ENCODE measurements at places on chromosomes 12 and 14.

- no peak for DNase-seq
These were observed 9.5 kb downstream of the NDRG2 start for GRCh38 chr14:21015312-21015711.

DNA sequence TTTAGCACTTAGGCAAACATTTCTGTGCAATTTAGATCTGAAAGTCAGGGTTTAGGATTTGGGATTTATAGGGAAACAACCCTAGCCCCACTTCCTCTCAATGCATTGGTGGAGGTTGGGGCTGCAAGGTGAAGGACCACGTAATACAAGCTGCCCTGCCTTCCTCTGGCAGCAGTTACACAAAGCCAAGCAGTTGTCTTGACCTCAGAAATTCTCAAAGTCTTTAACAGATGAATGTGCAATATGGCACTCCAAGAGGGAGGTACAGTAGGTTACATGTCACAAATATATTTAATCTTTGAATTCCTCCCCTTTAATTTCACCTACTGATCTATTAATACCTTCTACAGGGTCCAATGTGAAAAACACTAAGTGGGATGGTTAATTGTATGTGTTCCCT, 23.9 kb downstream of the IFNG-AS1 start:
- no peak for DNase-seq

GRCh38 chr12:75725521-75726111, 214.2 kb upstream of the KRR1 start:
- no peak for DNase-seq

DNA sequence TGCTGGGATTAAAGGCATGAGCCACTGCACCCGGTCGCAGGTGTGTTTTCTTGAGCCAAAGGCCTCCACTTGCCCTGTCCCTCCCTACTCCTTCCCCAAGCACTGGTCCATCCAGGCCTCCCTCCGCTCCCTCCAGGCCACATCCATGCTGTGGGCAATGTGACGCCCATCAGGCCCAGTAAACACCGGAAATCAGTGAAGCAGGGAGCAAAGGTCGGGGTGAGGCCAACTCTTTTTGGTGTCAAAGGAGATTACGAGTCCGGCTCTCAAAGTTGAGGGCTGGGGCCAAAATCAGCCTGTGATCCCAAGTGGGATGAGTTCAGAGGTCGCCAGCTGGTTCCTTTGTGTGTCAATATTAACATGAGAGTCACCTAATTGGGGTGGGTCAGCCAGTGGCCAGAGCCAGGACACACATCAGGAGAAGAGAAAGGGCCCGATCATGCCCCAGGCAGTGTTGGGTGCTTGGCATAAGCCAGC, 195.7 kb downstream of the RBM19 start:
- DNase-seq: no peak

DNA sequence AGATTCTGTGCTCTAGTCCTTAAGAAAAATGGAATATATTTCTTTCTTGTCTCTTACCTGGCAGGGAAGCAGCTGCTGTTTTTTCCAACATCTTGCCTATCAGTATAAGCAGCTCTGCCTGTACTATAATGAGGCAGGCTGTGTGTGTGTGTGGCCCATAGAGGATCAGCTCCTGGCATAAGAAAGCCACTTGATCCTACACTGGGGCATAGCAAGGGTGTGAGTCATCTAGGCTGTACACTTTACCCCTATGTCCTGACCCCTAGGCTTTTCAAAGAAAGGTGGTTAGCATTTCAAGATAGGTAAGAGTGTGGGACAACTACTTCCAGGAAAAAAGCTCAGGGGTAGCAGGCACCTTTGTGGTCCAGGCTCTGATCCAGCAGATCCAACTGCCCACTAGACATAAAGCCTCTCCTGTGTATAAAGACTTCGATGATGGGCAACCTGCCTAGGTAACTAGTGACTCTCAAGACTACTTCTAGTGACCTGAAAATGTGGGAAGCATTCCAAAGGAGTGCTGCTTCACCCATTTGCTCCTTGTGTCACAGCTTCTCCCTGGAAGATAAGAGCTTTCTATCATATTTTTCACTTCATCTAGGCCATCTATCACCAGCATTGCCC, 4.9 kb upstream of the SENP1 start:
- no peak for DNase-seq

DNA sequence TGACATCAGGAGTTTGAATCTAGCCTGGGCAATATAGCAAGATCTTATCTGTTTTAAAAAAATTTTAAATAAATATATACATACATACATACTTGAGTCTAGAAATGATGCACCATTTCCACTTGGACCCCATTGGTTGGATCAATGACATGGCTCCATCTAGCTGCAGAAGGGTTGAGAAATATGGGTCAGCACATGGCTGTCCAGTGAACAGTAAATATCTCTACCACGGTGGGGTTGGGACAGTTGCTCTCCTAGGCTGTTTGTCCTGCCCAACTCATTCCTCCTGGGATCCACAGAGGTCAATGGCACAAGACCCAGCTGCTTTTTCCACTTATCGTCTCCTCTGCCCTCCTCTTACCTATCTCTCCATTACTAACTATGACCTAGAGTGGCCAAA, 23.6 kb downstream of the PLEKHH1 start:
- DNase-seq: no peak

- DNase-seq: no peak
These were observed 499.5 kb downstream of the AACS start for GRCh38 chr12:125564753-125565152.

DNA sequence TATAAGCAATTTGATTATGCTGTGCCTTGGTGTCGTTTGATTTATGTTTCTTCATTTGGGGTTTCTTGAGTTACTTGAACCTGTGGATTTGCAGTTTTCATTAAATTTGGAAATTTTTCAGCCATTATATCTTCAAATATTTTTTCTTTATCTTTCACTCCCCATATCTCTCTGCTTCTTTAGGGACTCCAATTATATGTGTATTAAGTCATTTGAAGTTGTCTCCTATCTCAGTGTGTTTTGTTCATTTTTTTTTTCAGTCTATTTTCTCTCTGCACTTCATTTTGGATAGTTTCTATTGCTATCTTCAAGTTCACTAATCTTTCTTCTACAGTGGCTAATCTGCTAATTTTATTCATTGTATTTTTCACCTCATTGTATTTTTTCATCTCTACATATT, 29.4 kb upstream of the RTRAF start:
- no peak for DNase-seq

GRCh38 chr12:76183459-76184186, 99.1 kb upstream of the NAP1L1 start:
- DNase-seq: peak; percentile 97

GRCh38 chr14:50937325-50937724, 7.0 kb downstream of the PYGL start:
- peak; percentile 75 for DNase-seq

- DNase-seq: no peak
These were observed 121.2 kb downstream of the PRICKLE1 start for GRCh38 chr12:42468341-42468821.

DNA sequence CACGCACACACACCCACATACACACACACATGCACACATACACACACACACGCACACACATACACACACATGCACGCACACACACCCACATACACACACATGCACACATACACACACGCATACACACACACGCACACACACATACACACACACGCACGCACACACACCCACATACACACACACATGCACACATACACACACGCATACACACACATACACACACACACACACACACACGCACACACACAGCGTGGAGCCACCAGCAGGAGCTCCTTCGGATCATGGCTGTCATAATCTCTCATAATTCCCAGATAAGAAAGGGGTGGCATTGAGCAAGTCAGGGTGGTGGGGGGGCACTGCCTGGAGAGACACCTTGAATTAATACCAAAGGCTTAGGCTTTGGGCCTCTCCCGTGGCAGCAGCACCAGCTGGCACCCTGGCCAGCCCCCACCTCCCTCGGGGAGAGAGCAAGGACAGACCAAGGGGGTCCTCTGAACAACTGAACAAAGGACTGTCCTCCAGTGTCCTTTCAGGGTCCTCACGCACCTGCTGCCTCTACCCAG, 21.9 kb downstream of the ANO2 start:
- no peak for DNase-seq

GRCh38 chr12:15278816-15279658, 43.3 kb upstream of the PTPRO start:
- no peak for DNase-seq

GRCh38 chr14:77059276-77059915, 30.9 kb upstream of the IRF2BPL start:
- peak; percentile 67 for DNase-seq

- no peak for DNase-seq
These were observed 24.4 kb downstream of the DEGS2 start for GRCh38 chr14:100135073-100135472.

- DNase-seq: no peak
These were observed 690 bp upstream of the DTX3 start for GRCh38 chr12:57603815-57604453.

GRCh38 chr12:592024-592505, 71.2 kb downstream of the NINJ2 start:
- no peak for DNase-seq

DNA sequence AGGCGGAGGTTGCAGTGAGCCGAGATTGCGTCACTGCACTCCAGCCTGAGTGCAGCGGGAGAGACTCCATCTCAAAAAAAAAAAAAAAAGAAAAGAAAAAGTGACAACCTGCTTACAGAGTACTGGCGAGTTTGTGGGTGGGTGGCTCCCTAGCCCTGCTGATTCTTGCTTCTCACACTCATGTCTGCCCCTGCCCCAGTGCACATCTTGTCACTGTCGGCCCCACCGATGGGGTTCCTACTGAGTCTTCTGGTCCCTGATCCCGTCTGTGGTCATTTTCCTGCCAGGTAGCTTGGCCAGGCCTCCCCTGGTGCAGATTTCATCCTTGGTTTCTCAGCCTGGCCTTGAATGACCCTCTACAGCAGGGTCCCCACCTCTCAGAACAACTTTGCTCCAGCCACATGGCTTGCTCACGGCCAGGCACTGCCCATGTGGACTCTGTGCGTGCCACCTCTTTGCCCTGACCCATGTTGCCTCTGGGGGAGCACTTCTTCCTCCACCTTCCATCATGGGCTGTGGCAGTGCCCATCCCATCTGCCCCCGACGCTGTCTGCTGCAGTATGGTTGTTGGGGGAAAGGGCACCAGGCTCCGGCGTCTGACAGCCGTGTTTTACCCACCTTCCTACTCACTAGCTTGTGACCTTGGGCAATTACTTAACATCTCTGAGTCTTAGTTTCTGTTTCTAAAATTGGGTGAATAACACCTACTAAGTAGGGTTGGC, 2.1 kb upstream of the PTPN6 start:
- peak; percentile 85 for DNase-seq

DNA sequence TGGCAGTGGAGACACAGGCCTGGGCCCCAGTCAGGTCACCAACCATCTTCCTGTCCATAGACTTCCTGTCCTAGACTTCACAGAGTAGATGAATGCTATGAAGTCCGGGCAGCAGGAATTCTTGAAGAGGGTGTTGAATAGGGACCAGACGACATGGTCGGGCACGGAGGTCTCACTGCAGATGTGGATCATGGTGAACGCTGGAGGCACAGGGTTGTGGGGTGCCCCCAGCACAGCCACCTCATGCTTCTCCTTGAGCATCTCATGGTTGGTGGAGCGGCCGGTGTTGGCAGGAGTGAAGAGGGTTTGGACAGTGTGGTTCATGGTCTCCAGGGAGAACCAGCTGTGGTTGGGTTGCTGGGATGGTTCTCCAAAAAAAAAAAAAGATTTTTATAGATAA, 55.8 kb upstream of the AMIGO2 start:
- DNase-seq: no peak

DNA sequence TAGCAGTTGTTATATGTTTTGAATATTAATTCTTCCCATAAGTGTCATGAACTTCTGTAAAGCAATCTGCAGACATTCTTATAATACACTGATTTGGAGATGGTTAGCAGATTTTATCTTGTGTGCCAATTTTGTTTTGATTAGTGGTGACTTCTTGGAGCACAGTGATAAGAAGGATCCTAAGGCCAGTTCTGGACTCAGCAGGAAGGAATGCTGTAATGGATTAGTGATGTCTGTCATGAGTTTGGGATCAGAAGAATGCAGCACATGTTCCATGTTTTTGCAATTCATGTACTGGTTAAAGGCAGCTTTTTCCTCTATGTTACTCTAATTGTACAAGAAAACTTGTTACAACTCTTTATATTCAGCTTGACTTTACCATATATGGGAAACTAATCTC, 91.5 kb downstream of the UNC79 start:
- DNase-seq: no peak

DNA sequence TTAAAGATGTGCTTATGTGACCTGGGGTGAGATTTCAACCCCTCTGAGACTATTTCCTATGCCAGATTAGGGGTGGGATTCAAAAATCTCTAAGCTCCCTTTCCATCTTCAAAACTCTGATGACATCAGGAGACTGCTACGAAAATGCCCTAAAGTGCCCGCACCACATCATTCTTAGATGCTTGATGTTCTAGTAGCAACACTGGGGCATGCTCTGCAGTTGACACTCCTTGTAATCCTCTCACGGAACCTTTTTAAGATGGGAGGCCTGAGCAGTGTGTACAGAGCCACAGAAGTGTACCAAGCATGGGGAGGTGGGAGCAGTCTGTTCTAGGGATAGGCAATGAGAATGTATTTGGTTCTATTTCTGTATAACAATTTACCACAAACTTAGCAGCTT, 12.2 kb downstream of the FOS start:
- no peak for DNase-seq

DNA sequence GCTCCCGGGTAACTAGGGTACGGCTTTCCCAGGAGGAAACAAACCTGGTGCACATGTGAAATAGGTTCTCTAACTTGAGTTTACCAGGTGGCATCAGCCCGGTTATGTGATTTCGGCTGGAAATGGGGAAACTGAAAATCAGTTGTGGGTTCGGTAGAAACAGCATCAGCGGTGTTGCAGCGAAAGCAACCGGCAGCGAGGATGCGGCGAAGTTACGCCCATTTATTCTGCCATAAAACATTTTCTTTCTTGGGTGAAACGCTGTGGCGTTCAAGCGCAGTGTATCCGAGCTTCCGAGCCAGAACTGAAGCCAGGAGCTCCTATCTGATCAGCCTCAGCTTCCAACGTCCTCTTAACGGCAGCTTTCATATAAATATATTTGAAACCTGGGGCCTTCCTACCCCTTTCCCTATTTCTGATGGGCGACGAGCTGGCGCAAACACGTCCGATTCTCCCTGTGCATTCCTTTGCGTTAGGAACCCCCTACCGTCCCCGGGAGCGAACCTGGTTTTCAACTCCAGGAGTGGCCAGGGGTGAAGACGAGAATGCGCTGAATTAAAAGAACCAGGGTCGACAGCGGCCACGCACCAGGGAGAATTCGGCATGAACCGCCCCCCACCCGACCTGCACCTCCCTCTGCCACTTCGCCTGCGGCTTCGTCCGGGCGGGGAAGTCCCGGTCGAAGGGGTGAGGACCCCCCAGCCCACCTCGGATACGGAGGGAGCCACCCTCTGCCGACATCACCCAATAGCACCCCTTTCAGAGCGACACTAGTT, 1.6 kb downstream of the DPF3 start:
- DNase-seq: no peak

Measured in suppressor macrophage treated with lipopolysaccharide for 4 hours (primary cell).